GM12865 (cell line): ENCODE measurements at places on chromosomes 5 and 9.

DNA sequence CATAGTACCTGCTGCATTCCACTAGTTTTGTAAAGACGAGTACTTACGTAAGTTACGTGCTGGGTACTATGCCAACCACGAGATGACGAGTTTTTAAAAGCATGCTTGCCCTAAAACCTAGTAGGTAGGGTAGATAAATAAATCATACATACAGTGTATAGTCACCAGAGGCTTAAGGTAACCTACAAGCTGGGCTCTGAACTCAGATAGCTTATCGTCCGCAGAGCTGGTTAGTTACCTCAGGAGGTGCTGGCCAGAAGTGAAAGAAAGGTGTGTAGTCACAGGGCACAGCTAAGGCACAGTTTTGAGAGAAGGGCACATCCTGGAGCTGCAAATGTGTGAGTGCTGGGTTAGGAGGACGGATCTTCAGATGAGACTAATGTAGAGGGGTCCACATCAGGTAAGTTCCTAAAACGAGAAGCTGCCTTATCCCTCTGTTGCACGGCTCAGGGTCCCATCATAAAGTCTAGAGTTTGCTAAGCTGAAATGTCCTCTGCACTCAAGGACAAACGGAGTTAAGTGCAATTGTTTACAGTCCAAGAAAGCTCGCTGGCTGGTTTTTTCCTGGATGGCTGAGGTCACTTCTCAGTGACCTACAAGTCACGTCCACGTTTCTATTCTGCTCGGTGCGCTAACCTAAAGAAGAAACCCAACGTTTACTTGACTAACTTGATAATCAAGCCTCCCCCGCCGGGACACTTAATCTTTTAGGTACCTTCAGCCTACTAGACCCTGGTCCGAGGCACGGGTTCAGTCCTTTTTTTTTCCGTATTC, 1.1 kb upstream of the SNX24 start:
- DNase-seq: peak; percentile 10

DNA sequence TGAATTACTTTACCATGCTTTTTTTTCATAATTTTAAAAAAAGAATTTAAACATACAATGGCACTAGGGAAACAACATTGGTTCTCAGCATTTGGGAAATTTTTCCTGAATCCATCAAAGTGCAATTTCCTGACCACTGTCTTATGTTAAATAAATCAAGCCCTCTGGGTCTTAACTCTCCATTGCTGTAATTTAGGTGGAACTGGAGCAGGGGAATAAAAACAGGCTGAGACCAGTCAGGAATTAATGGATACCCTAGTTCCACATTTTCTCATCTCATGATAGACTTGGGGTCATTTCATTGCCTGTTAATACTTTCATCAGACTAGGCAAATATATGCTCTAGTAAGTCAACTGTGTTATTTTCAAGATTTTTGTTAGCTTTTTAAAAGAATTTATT, 103.1 kb downstream of the FBN2 start:
- no peak for DNase-seq

- DNase-seq: peak; percentile 34
Measured at GRCh38 chr5:11143456-11144267, 382.6 kb upstream of the DAP start.

- no peak for DNase-seq
Measured at GRCh38 chr9:114072184-114073140, 5.6 kb downstream of the AMBP start.

DNA sequence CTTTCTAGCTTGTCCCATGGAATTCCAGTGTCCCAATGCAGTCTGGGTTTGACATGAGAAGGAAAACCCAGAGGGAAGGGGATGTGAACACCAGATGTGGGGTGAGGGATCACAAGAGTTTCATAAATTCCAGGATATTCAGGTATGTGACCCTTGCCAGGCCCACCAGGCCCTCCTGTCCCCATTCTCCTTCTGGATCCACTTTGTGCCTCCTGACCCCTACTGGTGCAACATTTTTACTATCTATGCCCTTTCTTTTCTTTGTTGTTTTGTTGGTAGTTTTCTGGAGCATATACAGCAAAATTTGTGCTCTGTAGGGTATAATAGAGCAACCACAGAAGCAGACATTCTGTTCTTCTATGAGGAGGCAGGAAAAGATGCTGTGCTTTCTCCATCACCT, 597.0 kb upstream of the GRAMD2B start:
- no peak for DNase-seq

DNA sequence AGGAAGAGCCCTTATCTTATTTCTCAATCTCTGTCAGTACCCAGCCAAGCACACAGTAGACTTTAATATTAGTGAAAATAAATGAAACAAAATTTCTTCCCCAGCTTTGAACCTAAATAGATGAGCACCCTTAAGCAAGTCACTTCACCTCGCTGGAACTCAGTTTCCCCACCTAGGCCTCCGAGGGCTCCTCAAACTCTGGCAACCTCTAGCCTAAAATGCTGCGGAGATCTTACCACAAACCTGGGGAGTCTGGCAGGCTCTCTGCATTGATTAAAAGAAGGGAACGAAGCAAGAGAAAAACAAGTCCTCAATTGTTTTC, 326 bp downstream of the RIGI start:
- DNase-seq: no peak

DNA sequence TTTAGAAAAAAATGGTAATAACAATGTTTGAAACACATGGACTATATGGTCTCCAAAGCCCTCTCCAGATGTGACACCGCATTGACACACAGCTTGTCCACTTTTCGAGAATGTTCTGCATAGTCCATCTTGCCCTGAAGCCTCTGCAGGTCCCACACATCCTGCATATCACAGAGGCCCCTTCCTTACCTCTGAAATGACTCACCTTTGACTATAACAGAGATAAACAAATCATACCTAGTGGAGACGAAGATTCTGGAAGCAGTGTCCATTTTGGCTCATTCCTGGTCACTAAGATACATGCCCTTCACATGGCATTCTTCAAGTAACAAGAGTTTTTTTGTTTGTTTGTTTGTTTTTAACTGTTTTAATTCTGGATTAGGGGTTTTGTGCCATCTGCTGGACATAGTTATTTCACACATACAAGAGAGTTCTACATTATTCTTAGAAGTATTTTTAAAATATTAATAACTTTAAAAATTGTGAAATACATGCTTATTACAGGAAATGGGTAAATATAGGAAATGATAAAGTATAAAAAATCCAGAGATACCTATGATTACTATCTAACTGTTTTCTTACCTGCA, 5.1 kb downstream of the ARL14EPL start:
- peak; percentile 22 for DNase-seq

DNA sequence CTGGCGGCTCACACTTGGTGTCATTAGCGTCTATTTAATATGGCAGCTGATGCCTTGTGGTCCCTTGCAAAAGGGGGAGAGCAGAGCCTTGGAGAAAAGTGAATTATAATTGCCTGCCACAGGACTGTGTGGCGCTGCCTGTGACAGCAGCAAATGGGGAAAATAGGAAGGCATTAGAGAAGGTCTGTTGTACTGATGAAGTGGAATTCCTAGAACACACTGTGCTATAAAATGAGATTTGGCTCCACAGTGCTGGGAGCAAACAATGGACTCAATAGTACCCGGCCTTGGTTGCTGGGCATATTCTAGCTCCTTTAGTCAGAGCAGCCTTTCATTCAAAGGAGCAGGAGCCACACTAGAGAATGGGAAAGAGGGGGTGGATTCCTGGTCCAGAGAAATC, 21.3 kb downstream of the SEMA6A start:
- DNase-seq: no peak

- DNase-seq: no peak
Measured at GRCh38 chr5:72242796-72243475, 77.1 kb downstream of the MRPS27 start.

DNA sequence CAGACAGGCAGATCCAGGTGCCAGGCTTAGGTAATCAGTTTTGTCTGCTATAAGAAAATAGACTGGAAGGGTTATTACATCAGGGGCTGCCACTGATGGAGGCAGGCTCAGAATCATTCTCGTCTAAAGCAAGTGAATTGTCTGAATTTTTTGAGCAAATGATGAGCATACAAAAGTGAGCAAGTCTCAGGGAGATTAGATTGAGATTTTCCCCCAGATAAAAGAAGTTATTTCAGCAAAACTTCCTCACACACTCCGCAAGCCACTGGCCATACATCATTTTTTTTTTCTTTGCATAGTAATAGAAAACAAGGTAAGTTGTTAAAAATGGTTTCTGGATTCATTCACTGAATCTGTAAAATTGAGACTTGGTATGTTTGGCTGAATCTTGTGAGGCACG, 52.9 kb downstream of the ZNF462 start:
- DNase-seq: no peak

DNA sequence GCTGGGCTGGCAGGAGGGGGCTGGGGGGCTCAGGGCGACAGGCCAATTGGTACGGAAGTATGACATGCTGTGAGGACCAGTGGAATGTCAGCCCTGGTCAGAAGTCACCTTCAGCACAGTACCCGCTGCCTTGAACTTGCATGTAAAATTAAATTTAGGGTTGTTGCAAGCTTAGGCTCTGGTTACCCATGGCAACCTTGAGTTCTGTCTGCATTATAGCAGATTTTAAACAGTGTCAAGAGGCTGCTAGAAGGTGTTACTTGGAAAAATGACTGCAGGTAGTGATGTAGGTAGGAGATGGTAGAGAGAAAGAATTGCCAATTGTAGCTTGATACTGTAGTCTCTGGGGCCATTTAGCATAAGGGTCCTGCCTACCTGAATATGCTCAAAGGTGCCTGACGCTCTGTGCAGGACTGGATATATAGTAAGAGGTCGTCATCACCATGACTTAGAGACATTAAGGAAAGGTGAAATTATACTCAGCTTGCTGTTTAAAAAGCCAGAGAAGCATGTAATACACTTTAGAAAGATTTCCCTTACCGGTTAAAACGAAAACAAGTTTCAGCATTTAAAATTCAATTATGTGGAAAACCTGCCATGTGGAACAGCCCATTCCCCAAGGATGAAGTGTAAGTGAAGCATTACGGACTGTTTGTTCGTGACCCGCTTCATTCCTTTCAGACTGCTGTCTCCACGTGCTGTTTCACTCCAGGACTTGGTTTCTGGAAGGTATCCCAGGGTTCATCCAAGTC, 169.0 kb downstream of the PDZD2 start:
- DNase-seq: no peak

DNA sequence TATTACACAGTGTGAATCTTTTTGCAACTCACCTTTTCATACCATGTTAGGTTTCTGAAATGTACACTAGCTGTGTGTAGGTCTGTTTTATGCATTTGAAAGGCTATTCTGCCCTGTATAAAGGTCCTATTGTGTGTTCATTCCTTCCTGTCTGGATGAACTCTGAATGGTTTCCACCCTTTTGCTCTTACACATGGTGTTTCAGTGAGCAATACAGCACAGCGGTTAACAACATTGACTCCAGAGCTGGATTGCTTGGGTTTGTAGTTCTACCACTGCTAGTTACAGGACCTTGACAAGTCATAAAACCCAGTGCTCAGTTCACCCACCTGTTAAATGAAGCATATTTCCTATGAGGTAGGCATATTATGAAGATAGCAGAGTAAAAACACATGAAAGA, 331.6 kb downstream of the ADGRV1 start:
- no peak for DNase-seq

DNA sequence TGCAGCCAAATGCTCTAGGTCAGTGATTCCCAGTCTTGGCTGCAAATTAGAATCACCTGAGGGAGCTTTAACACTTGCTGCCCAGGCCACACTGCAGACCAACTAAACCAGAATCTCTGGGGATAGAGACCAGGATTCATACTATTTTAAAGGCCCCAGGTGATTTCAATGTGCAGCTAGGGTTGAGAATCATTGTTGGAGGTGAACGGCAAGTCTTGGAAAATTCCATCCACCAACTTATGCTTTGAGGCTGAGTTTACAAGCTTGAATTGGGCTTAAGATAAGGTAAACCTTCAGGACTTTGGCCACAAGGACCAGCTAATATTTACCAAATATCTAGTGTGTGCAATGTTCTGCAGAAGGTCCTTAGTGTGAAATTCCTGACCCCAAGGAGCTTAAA, 27.5 kb downstream of the SLIT3 start:
- DNase-seq: no peak

DNA sequence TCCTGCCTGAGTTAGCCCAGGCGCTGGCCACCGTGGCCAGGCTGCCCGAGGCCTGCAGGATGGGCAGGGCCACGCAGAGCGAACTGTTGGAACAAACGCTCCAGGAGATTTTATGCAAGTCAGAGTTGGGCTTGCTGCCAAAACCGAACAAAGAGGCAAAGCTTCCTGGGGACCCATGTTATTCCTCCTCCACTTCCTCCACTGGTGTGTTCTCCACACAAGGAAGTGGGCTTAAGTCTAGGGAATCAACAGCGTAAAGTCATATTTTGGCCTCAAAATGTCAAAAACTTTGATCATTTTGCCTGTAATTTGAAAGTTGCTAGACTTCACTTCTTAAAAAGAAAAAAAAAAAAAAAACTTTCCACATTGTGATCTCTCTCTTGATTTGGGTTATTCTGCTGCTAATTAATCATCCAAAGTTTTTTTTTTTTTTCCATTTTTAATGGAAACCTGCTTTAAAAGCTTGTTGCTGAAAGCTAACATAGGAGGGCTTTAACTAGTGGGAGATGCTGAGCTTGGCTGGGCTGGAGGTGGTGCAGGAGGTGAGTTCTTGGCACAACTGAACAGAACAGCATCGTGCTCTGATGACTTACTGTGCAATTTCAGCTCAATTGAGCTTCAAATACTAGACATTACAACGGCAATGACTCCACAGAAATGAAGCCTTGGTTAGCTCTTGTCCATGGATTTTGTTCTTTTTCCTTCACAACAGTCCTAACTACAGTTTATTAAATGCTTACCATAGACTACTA, 73.0 kb downstream of the PTPDC1 start:
- no peak for DNase-seq

- no peak for DNase-seq
Measured at GRCh38 chr5:109829331-109829730, 139.6 kb downstream of the MAN2A1 start.

- no peak for DNase-seq
Measured at GRCh38 chr5:153101235-153102180, 389.0 kb upstream of the GRIA1 start.

- no peak for DNase-seq
Measured at GRCh38 chr5:171706736-171707441, 78.7 kb upstream of the SMIM23 start.

DNA sequence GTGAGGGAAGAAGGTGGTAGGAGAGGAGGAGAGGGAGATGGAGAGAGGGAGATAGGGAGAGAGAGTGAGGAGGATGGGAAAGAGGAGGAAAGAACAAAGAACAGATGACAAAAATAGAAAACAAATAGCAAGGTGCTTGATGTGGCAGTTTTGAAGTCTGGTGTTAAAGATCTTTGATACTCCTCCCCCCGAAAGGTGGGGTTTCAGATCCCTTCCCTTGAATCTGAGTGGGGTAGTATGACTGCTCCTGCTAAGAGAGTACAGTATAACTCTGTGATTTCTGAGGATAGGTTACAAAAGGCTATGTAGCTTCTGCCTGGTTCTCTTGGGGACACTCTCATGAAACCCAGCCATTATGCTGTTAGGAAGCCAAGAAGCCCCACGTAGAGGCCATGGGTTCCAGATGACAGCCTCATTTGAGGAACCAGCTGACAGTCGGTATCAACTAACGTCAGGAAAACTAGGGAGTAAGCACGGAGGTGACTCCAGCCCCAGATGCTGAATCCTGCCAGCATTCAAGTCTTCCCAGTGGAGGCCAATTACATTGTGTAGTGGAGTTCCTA, 102.1 kb downstream of the FANCC start:
- no peak for DNase-seq

GRCh38 chr5:50441493-50441955, 436 bp upstream of the EMB start:
- DNase-seq: no peak

- no peak for DNase-seq
Measured at GRCh38 chr5:172795318-172795977, 24.5 kb upstream of the DUSP1 start.

GRCh38 chr5:149273950-149274349, 2.3 kb downstream of the AFAP1L1 start:
- DNase-seq: no peak

- DNase-seq: no peak
Measured at GRCh38 chr5:96763026-96763425, 44.7 kb downstream of the ERAP1 start.
